Mucosa of descending colon (tissue), 3 donors: ENCODE measurements at places on chromosomes 7 and 10. TPM values are rescaled to one million over a fixed set of nuclear protein-coding genes. Genes with fewer than 3 reads are reported as not detected.

- DNase-seq: no peak
Observed at GRCh38 chr10:35926846-35927245, 284.8 kb upstream of the FZD8 start.

DNA sequence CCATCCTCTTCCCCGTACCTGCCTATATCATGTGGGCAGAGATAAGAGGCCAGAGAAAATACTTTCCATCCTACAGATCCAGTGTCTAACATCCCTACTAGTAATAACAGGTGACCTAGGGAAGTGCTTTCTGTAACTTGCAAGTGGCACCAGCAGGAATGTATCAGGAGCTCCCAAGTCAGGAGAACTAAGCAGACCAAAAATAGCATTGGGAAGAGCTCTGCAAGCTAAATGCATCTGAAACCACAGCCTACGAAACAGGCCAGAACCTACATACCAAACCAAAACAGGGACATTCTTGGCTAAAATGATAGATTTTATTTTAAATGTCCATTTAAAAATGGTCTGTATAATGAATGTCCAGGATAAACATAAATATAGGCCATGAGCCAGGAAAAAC lies 680.8 kb downstream of the PHTF2 start:
- no peak for DNase-seq

GRCh38 chr7:77536017-77536412 lies 1.1 kb upstream of the PTPN12 start:
- DNase-seq: peak; percentile 17

GRCh38 chr7:93016681-93017381 lies 100.9 kb downstream of the SAMD9 start:
- DNase-seq: no peak

Gene ADAM22
- total RNA-seq: 1.8 TPM

Gene LDB3
- total RNA-seq: 22.7 TPM
